H7 (cell line): ENCODE measurements at places on chromosomes 4 and X. TPM values are rescaled to one million over a fixed set of nuclear protein-coding genes. Genes with fewer than 3 reads are reported as not detected.

- DNase-seq: no peak
Measured at GRCh38 chr4:135368831-135369230, 1167.2 kb upstream of the PABPC4L start.

GRCh38 chr4:81215931-81216330 is 909 bp upstream of the PRKG2 start:
- no peak for DNase-seq

ODAPH gene
- total RNA-seq: not detected in 2 replicates

DNA sequence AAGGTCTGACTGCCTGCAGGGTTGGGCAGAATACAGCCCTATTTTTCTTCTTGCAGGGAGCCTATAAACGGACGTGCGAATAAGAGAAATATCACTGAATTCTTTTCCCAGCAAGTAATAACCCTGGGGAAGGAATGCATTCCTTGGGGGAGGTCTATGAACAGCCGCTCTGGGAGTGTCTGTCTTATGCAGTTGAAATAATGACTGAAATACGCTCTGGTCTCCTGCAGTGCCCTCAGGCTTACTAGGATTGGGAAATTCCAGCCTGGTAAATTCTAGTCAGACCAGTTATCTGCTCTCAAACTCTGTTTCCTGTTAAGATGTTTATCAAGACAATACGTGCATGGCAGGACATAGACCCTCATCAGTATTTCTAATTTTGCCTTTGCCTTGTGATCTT is 72.1 kb upstream of the FAM241A start:
- DNase-seq: no peak

USP26 gene
- not detected in 2 replicates for total RNA-seq

MAGEB1 gene
- 0.30 and 0.45 TPM in 2 replicates for total RNA-seq

DNA sequence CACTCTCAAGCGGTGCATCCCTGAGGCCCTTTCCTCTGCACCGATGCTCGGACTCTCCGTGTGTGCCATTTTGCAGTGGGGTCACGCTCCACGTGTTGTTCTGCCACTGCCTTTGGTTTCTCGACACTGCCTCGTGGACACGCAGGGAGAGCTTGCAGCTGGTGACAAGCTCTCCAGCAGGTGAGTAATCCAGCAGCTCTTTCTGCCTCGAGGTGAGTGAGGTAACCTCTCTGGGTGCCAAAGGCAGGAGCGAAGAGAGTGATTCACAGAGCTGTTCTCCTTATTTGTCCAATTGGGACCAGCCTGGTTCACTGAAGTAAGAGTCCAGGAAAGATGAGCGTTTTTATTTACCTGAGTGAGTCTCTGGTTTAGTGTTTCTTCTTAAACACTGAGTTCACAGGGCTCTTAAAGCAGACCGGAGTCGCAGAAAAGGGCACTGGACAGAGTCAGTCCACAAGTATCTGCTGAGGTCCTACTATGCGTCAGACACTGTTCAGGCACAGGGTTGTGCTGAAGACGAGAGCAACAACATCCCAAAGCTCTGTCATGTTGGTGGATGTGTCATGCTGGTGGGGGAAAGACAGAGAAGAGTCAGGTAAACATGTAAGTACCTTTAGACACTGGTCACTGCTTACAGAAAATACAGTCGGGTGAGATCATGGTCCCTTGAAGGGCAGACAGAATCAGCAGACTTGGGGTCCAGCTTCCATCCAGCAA is 61.8 kb downstream of the FHDC1 start:
- no peak for DNase-seq

DNA sequence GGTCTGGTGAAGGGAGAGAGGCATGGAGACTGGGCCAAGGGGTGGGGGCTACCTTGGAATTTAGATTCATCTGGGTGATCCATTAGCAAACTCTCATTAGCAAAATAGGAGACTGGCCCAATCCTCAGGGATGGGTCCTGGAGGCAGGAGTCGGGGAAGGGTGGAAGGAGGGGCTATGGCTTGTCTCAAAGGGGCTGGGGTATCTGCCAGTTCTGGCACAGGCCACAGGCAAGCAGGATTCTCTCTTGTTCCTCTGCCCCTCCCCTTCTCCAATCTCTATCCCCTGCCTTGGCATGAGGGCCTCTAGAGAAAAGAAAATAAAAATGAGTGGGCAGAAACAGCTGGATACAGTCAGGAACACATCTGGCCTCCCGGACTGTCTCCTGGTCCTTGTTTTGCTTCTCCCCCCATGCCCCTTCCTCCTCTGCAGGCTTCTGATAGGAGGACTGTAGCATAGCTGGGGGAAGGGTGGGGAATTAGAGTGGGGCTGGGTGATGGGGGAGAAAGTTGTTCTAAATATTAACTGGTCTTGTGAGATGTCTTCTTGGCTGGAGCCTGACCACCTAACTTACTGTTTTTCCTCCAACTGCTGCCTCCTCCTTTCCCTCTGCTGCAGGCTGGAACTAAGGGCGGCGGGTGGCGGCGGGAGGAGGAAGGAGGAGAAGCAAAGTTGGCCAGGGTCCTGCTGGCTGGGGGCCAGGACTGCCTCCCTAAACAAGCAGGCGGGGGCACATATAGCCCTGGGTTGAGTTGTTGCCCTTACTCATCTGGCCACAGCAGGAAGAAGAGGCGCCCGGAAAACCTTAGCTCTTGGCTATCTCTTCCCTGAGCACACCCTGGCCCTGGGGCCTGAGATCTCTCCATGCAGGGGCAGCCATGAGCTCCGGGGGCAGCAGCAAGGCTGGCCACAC is 53.3 kb upstream of the LAS1L start:
- peak; percentile 24 for DNase-seq

- DNase-seq: no peak
Measured at GRCh38 chrX:16825264-16826035, 39.2 kb downstream of the TXLNG start.

SPANXN4 gene
- not detected in 2 replicates for total RNA-seq

XAGE2 gene
- total RNA-seq: not detected in 2 replicates

DNA sequence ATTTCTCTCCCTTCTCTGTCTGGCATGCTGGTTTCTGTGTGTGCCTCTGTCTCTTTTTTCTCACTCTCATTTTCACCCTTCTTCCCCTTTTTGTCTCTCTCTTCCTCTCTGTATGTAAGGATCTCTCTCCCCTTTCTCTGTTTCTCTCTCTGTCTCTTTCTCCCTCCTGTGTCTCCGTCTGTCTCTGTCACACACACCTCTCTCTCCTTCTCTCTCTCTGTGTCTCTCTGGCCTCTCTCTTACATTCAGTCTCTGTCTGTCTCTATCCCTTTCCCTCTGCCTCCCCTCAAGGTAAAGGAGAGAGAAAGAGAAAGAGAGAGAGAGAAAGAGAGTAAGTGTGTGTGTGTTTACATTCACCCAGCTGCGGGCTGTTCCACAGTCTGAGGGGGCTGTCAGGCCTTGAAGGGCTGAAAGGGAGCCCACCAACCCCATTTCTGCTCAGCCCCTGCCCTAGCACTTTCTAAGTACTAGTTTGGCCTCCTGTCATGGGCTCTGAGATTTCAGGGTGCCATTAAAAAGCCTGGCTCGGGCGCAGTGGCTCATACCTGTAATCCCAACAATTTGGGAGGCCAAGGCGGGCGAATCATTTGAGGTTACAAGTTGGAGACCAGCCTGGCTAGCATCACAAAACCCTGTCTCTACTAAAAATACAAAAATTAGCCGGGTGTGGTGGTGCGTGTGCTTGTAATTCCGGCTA is 9.6 kb upstream of the TSPYL2 start:
- DNase-seq: no peak

GRCh38 chrX:85992811-85993229 is 54.5 kb downstream of the CHM start:
- no peak for DNase-seq

DNA sequence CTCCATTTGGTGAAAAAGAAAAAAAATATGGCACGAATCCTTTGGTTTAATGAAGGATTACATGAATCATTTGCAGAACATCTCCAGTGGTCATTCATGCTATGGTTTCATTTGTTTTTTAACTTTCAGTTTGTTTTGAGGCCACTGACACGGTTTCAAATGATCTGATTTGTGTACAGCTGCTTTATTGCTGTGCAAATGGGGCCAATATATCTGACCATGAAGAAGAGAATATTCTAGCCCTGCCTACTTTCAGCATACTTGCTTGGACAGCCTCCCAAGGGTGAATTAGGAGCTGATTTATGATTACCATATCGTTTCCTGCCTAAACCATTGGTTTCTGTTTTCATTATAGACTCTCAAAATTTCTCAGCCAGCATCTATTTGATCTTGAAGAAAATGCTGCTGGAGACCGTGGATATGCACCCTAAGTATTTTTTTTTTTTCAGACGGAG is 30.7 kb downstream of the SPARCL1 start:
- no peak for DNase-seq

GRCh38 chr4:99219072-99219471 is at the start of gene ADH6:
Gene ADH6, minus strand, starts transcription at chr4:99219246. Its CDS starts 94 bp downstream, at chr4:99219152.
- no peak for DNase-seq

DNA sequence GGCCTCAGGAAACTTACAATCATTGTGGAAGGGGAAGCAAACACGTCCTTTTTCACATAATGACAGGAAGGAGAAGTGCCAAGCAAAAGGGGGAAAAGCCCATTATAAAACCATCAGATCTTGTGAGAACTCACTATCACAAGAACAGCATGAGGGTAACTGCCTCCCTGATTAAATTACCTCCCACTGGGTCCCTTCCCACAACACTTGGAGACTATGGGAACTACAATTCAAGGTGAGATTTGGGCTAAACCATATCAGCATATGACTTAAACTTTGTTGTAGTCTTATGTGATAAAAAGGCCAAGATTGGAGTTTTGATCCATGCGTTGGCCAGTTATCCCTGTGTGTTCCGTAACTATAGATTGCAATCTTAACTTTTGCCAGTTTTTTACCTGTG is 68.3 kb downstream of the C4orf33 start:
- no peak for DNase-seq

- DNase-seq: no peak
Measured at GRCh38 chrX:82658492-82658891, 849.6 kb upstream of the POU3F4 start.

DNA sequence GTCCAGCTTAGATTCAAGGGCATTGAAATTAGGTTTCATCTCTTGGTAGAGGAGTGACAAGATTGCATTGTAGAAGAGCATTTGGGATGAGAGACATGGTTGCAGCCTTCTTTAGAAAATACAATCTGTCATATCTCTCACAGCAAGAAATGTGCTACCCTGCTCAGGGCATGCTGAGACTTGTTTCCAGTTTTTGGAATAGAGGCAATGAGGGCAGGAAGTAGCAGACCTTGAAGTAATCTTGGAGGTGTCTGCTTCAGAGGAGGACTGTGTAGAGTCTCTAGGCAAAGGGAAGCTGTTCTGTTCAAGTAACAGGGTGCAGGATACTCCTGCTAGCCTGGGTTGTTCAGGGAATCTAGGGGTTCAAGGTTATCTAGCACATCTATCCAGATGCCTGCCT is 116.1 kb upstream of the ZNF827 start:
- no peak for DNase-seq

- DNase-seq: peak; percentile 68
Measured at GRCh38 chr4:185573651-185574199, 38.4 kb upstream of the PDLIM3 start.

DUX4 gene
- not detected in 2 replicates for total RNA-seq

GRCh38 chrX:20680998-20681397 is 414.3 kb upstream of the RPS6KA3 start:
- peak; percentile 20 for DNase-seq

SOWAHB gene
- 0.10 and 0.41 TPM in 2 replicates for total RNA-seq

DNA sequence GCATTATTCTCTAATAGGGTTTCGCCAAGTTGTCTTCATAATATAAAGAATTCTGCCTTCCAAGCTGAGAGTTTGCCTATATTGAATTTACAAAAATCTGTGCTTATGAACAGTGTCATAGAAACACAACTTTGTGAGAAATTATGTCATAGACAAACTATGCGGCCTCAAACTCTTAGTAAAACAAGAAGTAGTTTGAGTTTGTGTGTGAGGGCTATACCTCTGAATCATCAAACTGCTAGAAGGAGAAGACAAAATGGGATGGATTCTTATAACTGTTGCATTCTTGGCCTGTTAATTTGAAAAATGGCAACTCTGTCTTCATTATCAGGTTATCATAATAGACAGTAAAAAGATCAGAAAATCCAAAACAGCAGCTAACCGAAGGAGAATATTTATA is 46.1 kb upstream of the NAP1L5 start:
- no peak for DNase-seq

- DNase-seq: peak; percentile 70
Measured at GRCh38 chr4:72909461-72909860, 160.1 kb downstream of the COX18 start.

OCIAD1 gene
- total RNA-seq: 98.2 and 142 TPM in 2 replicates

- DNase-seq: no peak
Measured at GRCh38 chr4:94561249-94562024, 109.7 kb downstream of the PDLIM5 start.

REPS2 gene
- 0.31 and 1.1 TPM in 2 replicates for total RNA-seq

ADGRG4 gene
- total RNA-seq: not detected in 2 replicates

GRCh38 chrX:19630228-19630627 is 114.9 kb upstream of the MAP3K15 start:
- no peak for DNase-seq

CNGA1 gene
- total RNA-seq: 0.10 and 0.18 TPM in 2 replicates
